Dorsolateral prefrontal cortex (tissue), 122 donors: ENCODE measurements at places on chromosomes 5 and 9.

GRCh38 chr5:6446626-6447309, 1.9 kb upstream of the UBE2QL1 start:
- no peak for DNase-seq

DNA sequence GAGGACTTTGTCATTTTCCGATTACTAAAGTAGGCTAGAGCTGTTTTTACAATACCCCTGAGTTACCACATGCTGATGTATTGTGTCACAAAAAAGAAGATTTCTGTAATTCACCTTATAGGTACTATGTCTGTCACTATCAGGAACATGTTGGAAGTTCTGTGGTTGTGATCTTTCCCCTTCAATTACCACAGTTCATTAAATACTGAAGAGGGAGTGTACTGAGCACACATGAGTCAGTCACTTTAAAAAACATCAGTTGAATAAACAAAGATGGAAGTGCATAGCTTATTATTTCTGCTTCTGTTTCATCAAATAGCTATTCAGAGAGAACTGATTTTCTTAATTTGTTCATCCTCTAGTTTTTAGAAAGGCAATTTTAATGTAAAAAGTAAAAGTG, 31.7 kb downstream of the AP3S1 start:
- no peak for DNase-seq

GRCh38 chr5:15463231-15463980, 36.6 kb upstream of the FBXL7 start:
- DNase-seq: no peak

DNA sequence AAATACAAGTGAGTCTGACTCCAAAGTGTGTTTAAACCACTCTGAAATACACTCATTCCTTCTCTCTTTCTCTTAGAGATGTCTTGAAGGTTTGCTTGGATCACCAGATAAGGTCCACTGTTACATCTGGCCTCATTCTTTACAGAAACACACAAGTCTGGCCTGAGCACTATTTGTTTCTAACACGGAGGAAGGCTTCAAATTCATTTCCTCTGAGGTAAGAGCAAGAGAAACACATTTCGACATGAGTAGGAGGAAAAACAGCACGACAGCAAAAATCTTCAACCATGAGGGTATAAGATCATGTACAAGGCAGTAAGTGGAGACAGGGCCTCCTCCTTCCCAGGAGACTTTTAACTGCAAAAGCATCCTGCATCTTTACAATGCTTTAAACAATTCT, 8.0 kb downstream of the SIL1 start:
- DNase-seq: no peak

- DNase-seq: no peak
Observed at GRCh38 chr5:124698770-124699169, 47.7 kb downstream of the ZNF608 start.

GRCh38 chr5:32383065-32383464, 61.5 kb downstream of the ZFR start:
- no peak for DNase-seq

- no peak for DNase-seq
Observed at GRCh38 chr9:137228506-137228967, 1.2 kb downstream of the RNF224 start.

GRCh38 chr9:7089406-7090193, 331.8 kb downstream of the KDM4C start:
- no peak for DNase-seq

GRCh38 chr5:81422671-81423070, 28.7 kb upstream of the ACOT12 start:
- no peak for DNase-seq

GRCh38 chr9:6049798-6050197, 34.4 kb upstream of the RANBP6 start:
- DNase-seq: no peak

- DNase-seq: no peak
Observed at GRCh38 chr5:56803025-56803424, 12.3 kb upstream of the MAP3K1 start.

GRCh38 chr5:10355071-10355889, 1.8 kb downstream of the MARCHF6 start:
- DNase-seq: no peak

GRCh38 chr5:72507231-72507906, at the start of gene ZNF366:
ZNF366 (minus strand) TSS chr5:72507410; CDS start chr5:72461496, 45,914 bp downstream.
- DNase-seq: no peak
